GM04503 (cell line): ENCODE measurements at places on chromosomes 7 and 10.

GRCh38 chr7:21454182-21454581 is 26.3 kb downstream of the SP4 start:
- DNase-seq, result no peak

- no peak for DNase-seq
These were observed 104.6 kb upstream of the KIF5B start for GRCh38 chr10:32160864-32161263.

DNA sequence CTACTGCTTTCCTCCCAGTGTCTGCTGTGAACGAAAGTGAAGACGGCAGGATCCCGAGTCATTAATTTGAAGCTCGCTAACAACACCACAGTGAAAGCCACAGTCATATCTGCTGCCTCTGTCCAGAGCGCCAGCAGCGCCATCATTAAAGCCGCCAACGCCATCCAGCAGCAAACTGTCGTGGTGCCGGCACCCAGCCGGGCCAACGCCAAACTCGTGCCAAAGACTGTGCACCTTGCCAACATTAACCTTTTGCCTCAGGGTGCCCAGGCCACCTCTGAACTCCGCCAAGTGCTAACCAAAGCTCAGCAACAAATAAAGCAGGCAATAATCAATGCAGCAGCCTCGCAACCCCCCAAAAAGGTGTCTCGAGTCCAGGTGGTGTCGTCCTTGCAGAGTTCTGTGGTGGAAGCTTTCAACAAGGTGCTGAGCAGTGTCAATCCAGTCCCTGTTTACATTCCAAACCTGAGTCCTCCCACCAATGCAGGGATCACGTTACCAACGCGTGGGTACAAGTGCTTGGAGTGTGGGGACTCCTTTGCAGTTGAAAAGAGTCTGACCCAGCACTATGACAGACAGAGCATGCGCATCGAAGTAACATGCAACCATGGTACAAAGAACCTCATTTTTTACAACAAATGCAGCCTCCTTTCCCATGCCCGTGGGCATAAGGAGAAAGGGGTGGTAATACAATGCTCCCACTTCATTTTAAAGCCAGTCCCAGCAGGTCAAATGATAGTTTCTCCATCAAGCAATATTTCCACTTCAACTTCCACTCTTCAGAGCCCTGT is 94.8 kb upstream of the KCNMA1 start:
- DNase-seq, result no peak

- DNase-seq, result no peak
These were observed 67.1 kb downstream of the TMEM130 start for GRCh38 chr7:98802781-98803110.

DNA sequence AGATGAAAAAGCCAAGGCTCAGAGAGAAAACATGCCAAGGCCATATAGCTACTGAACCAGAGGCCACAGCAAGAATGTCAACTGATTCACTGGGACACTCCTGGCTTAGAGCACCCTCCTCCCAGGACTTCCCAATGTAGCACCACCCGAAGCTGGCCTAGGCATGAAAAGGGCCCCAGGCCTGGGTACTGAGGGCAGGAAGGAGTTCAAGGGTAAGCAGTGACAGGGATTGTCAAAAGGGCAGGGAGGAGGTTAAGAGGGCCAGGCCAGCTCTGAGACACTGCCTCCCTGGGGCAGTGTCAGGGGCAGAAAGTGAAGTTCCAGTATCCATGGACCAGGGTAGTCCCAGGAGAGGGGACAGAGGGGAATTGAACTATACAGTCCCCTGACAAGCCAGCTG is 57.8 kb downstream of the FRMPD2 start:
- no peak for DNase-seq

GRCh38 chr7:152597507-152597906 is 78.4 kb downstream of the XRCC2 start:
- no peak for DNase-seq

DNA sequence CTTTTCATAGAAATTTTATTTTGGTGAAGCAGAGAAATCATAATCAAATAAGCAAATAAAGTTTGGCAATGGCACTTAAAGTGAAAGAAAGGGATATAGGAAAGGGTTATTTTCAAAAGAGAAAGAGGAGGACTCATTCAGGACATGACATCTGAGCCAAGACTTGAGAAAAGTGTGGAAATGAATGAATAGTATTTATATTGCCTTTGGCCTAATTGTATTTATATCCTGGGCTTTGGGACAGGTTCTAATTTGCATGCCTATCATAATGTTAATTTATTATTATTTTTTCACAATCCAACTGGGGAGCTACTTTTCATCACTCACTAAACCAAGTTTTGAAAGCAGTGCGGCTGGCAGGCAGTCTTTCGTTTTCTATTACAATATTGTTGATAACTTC is 376.8 kb downstream of the HGF start:
- no peak for DNase-seq

DNA sequence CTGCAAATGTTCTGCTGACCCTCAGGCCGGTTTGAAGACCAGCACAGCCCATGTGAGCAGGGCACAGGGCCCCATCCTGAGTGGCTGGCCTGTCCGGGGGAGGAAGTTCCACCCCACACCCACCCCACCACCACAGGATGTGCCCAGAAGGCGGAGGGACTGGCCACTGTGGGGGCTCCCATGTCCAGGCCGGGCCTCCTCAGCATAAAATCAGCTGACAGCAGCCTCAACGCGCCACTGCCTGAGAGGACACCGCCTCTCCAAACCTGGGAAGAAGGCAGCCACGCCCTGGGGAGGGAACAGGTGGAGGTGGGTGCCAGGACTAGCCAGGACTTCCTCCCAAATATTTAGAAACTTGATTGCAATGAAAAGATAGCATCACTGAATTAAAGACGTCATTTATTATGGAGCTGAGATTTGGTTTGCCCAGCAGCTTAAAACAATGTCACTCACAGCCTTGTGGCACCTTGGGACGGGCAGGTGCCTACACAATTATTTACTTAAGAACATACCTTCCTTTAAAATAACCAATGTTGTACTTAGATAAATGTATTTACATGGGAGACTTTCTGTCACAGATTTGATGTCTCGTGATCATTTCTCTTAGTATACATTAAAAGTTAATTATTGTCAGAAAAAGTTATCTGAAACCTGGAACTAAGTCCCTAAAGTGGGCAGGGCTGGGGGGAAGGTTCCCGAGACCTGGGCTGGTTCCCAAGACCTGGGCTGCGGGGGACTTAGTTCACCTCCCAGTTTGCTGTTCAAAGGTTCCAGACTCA is 27.3 kb upstream of the FAM20C start:
- DNase-seq, result no peak

GRCh38 chr7:126658684-126659083 is 594.1 kb downstream of the GRM8 start:
- no peak for DNase-seq

GRCh38 chr7:33965183-33965744 is 59.9 kb downstream of the BMPER start:
- no peak for DNase-seq

DNA sequence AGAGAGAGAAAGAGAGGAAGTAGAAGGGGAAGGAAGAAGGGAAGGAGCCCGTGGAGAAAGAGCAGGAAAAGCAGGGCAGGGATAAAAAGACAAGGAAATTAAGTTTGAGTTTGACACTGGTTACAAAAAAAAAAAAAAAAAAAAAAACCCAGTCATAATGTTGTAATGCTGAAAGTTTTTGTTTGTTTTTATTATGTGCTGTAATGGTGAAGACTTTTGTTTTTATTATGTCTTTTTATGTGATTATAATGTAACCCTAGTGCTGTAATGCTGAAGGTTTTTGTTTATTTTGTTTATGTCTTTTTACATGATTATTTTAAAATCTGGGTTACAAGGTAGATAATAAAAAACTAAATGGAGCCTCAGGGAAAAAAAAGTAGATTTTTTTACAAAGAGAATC is 184.8 kb downstream of the SEMA3A start:
- DNase-seq, result no peak

DNA sequence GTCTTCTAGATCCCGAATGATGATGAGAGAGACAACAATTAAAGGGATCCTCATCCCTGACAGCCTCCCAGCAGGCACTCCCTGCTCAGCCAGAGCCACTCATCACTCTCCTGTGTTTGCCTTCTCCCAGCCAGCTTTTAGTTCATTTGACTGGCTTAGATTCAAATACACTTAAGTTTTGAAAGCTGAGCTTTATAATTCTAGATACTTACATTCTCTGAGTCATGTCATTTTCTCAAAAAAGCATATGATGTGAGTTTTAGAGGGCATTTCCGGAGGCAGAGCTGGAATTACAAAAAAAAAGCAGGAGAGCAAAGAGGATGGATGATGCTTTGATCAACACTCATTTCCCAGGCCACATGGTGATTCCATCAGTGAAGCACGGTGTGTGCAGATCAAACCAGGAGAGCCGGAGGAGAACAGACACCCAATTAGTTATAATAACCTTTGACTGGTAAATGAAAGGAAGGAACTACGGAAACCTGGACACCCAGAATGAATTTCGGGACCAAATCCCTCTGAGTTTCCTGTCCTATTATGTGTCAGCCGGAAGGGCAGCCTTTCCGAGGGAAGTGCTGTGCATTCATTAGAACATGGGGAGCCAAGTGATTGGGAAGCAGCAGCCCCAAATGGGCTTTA is 81.5 kb upstream of the HPS1 start:
- peak; percentile 14 for DNase-seq

DNA sequence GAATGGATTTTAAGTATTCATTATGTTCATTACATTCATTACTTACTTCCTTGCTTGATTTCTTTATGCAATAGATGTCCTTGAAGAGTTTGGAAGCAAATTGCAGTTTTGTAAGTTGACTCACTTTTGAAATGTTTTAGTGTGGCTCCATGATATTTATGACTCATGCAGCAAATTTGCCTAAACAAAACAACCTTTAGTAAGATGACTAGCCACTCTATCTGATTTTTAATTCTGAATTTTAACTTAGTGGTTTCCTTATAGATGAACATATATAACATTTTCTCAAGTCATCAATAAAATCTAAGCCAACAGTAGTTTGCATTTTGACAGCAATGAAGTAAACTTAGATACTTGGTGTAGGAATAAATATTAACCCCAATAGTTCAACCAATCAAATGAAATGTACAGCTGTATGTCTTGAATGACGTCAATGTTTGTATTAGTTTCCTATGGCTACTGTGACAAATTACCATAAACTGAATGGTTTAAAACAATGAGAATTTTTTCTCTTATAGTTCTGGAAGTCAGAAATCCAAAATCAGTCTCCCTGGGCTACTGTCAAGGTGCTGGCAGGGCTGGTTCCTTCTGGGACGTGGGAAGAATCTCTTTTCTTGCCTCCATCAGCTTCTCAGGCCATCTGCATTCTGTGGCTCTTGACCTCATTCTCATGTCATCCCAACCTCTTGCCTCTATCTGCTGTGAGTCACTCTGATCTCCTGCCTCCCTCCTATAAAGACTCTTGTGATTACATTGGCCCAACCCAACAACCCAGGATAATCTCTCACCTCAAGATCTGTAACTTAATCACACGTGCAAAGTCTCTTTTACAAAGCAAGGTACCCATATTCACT is 73.4 kb downstream of the AHR start:
- DNase-seq, result peak; percentile 92

GRCh38 chr10:97738616-97739015 is 1.7 kb downstream of the ZFYVE27 start:
- no peak for DNase-seq

DNA sequence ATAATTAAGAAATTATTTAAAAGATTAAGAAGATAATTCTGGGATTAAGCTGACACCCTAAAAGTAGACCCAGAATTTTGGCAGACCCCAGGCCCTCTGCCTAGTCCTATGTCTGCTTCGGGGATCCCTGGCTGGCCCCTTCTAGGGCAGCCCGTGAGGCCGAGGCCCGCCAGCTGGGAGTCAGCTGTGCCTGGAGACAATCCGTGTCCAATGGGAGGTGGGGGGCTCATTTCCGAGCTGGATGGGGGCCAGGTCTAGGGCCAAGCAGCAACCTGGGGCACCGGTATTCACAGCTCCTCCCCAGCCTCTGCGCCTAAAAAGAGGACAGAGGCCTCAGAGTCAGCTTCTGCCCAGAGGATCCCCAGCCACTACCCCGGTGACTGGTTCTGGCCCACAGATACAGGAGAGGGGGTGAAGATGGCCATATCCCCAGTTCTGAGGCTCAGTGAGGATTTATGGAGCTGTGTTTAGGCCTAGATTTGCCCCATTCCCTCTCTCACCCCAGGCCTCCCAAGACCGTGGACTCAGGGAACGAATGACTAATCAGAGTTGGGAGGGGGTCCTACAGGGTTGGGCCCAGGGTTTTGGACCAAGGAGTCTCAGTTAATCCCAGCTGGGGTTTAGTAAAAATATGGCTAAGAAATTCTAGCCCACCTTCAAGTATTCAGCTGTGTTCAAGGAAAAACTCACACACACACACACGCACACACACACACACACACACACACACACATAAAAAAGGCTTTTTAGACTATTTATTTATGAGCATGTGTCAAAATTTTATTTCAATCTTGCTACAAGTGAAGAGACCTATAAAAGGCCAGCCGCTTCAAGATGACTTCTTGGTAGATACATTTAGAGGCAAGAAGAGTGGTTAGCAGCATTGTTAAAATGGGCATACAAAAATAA is 37.4 kb upstream of the LBX1 start:
- DNase-seq, result no peak

GRCh38 chr7:139897422-139898090 is 68.5 kb downstream of the TBXAS1 start:
- no peak for DNase-seq

GRCh38 chr10:86334488-86335085 is 32.0 kb downstream of the GRID1 start:
- DNase-seq, result no peak

- no peak for DNase-seq
These were observed 235.4 kb downstream of the HGF start for GRCh38 chr7:81534446-81534845.

- peak; percentile 31 for DNase-seq
These were observed 120.7 kb downstream of the SRPK2 start for GRCh38 chr7:105268056-105268455.

- DNase-seq, result no peak
These were observed 162.2 kb downstream of the SH3PXD2A start for GRCh38 chr10:103692952-103693811.

DNA sequence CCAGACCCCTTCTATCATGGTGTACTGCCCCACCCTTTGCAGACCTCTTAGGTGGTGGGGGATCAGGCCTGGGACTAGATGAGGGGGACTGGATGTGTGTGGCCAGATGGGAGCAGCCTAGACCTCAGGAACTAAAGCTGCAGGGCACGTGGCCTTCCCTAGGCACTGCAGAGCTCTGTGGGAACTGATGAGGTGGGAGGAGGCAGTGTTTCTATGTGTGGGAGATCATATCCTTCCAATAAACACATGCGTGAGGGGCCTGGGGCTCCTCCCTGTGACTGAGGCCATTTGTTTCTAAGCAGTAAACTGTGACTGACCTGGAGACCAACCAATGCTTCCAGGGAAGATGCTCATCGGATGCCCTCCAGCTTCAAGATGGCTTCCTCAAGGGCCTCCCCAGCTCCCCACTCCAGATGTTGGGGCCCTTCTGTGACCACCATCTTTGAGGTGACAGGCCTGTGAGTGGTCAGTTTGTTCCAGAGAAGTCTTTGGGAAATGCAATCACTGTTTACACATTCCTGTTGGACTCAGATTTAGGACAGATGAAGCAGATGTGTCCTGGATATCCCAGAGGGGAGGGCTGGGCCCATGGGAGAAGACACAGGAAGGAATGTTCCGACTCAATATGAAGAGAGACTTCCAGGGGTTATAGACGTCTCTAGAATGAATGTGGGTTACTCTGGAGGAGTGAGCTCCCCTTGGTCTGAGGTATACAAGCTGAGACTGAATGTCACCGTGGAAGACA is 23.6 kb upstream of the ZCCHC24 start:
- DNase-seq, result no peak
